ENCODE measurements at places on chromosomes 3 and 15.

DNA sequence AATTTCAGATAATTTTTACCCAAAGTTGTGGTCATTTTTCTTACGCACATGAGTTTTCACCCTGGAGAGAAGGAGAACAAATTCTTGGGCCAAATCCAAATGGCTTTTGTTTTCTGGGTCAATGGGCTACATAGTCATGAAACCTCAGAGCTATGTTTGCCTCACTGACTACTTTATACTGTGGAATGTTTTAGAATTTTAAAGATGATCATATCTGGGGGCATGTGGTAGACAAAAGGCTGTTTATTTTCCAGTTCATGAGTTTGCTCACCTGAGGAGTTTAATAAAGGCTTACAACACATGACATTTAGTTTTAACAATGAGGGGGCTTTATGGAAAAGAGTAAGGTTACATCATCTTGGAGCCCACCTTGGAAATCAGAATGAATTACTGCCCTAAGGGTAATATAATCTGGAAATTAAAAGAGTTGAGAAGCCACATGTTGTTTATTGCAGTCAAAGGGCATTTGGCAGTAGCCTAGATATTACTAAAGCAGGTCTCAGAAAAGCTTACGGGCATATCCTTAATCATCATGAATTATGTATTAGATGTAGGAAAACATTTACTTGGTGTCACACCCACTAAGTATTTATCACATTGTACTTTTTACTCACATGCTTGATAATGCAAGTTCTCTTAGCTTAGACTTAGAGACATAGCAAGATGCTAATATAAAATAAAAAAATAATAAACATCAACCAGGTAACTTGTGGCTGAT lies 466.1 kb downstream of the EDEM1 start:
- DNase-seq: no peak

GRCh38 chr15:74992619-74993018 lies 2.7 kb upstream of the SCAMP5 start:
- no peak for DNase-seq

GRCh38 chr3:123337948-123338619 lies 110.8 kb downstream of the ADCY5 start:
- DNase-seq: no peak

DNA sequence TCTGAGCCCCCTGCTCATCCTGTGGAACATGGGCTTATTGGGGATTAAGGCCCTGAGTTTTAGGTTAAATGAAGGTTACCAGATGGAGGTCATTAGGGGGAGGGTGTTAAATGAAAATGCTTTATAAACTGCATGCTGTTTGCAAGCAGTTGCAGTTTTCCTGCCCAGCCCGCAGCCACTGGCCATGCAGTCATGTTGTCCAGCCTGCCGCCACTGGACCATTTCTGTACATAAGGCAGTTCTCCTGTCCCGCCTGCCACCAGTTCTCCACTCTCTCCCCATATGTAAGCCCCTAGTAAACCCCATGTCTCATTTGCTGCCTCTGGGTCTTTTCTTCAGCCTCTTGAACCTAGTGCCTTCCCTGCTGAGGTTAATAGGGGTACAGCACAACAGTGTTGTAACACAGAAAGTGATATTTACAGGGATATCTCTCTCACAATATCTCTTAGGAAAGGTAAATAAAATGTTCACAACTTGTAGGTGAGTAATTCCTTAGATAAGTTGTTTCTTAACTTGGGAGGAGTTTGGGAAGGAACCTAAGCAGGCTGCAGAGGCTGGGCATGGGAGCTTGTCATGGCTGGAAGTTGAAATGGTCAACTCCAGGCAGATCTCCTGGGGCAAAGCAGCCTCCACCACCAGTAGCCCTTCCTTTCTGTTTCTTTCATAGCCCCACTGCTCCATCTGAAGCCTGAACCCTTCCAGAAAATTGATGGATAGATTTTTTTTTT lies 148.2 kb downstream of the CMSS1 start:
- DNase-seq: no peak

DNA sequence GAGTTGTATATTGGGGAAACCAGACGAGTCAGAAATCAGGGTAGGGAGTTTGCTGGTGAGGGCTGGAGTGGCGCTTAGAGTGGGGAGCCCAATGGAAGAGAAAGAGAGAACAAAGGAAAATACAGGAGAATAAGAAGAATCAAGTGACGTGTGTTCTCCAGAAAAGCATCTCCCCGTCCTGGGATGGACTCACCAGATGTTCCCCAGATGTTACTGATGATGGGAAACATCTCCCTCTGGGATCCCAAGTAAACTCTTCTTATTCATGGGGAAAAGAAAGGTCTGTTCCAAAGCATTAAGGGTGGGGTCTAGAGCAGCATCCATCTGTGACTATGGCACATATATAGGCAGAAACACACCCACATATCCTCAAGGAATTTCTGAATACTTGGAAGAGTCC lies 3.0 kb upstream of the CSRNP1 start:
- peak; percentile 91 for DNase-seq

DNA sequence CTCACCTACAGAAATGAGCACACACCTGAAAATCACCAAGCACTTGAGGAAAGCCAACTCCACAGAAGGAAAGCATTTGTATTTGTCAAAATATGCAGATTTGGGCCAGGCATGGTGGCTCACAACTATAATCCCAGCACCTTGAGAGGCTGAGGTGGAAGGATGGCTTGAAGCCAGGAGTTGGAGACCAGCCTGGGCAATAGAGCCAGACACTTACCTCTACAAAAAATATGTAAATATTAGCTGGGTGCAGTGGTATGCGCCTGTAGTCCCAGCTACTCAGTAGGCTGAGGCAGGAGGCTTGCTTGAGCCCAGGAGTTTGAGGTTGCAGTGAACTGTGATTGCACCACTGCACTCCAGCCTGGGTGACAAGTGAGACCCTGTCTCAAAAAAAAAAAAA lies 12.3 kb downstream of the RLBP1 start:
- DNase-seq: no peak

GRCh38 chr3:155326901-155327300 lies 33.4 kb upstream of the STRIT1 start:
- no peak for DNase-seq

- DNase-seq: no peak
These were observed 241.4 kb downstream of the PTPRG start for GRCh38 chr3:61802772-61803171.

GRCh38 chr3:10474847-10475246 lies 30.5 kb downstream of the ATP2B2 start:
- no peak for DNase-seq

DNA sequence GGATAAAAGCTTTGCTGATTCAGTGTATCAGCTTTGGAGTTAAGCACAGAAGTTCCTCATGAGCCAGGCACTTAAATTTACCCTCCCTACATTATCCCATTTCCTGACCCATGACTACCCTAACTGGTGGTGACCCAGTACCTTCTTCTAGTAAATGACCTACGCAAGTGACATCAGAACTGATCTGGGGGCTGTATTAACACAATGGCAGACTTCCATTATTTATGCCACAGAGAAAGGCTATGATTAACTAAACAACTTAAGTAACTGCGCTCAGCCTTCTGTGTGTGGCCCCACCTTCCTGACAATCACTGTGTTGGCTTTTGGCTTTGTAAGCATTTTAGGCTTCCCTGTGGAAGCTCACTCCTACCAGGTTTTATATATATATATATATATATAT lies 1.9 kb downstream of the MB21D2 start:
- DNase-seq: peak; percentile 39

DNA sequence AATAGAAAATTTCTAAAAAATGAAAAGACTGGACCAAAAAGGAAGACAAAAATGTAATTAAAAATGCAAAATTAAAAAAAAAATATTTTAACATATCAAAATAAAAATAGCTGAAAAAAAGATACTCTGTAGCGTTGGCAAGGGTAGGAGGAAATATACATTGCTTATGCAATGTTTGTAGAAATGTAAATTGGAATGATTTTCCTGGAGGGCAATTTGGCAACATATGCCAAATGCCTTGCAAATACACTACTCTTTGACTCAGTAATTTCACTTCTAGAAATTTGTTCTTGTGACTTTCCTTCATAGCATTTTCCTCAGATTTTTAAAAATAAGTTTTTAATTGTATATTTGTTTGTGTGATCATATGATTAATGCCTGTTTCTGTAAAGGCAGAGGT lies 296.6 kb downstream of the ZNF621 start:
- no peak for DNase-seq

- DNase-seq: peak; percentile 54
These were observed 18.1 kb downstream of the ARRDC4 start for GRCh38 chr15:97978401-97979139.

- peak; percentile 43 for DNase-seq
These were observed 54.1 kb downstream of the LEO1 start for GRCh38 chr15:51917493-51917892.

DNA sequence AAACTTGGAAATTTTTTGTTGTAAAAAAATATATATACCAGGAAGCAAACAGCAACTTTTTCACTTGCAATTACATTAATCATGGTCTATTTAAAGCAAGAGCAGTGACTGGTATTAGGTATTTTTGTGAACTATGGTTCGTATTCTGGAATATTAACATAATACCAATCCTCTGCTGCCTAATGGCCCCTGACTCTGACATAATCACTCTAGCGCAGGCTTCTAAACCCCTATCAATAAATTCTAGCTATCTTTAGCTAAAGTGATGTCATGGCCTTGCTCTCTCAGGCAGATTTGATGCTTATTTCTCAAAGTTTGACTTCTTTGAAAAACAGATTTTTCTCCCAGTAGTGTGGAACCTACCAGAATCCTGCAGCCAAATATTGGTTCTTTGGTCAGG lies 808.3 kb downstream of the VGLL3 start:
- DNase-seq: no peak

DNA sequence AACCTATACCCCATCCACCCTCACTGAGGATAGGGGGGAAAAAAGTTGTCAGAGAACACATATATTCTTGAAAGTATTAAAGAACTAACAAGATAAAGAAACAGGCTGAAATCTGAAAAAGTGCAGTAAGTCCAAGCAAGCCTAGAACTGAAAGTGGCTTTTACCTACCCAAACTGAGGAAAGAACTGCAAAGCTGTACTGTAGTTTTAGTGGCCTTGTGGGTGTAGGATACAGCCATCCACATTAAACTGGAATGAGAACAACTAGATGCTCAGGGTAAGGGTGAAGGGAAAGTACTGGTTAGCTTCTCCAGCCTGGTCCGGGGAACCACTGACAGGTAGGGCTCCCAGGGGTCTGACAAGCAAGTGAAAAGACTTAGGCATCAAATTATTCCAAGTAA lies 10.1 kb downstream of the UBP1 start:
- DNase-seq: no peak

DNA sequence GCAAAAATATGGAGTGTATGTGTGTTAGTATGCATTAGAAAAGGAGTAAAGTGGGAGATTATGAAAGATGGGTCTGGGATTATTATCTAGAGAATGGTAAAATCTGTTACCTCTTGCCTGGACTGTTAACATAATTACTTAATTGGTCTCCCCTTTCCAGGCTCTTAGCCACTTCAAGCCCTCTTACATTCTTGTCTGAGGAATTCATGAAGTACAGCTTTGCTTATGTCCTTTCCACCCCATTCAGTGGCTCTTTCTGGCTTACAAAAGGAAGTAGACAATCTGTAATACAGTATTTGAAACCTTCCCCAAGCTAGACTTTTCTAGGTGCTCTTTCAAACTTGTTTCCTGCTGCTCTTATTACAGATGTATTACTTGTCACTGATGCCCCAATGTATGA lies 129.8 kb downstream of the MBNL1 start:
- DNase-seq: no peak

- no peak for DNase-seq
These were observed 63.5 kb upstream of the FSIP1 start for GRCh38 chr15:39846108-39846507.

DNA sequence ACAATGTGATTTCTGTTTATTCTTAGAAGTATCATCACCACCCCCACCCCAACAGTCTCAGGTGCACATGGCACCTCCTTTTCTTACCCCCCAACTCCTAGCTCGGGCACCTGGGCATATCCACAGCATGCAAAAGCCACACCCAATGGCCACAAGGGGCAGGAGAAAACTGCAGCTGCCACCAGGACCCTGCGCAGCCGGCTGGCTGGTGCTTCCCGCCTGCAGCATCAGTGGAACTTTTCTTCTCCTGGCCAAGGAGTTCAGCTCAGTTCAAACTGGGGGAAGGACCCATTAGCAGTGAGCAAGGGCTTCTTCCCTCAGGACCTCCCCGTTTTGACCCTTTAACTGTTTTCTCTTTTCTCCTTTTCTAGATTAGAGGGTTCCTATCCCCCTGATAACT lies 44.8 kb downstream of the TM4SF18 start:
- no peak for DNase-seq

GRCh38 chr15:49946681-49947080 lies 172.4 kb downstream of the ATP8B4 start:
- no peak for DNase-seq

- no peak for DNase-seq
These were observed 157.9 kb upstream of the SLC2A2 start for GRCh38 chr3:171184372-171184771.

DNA sequence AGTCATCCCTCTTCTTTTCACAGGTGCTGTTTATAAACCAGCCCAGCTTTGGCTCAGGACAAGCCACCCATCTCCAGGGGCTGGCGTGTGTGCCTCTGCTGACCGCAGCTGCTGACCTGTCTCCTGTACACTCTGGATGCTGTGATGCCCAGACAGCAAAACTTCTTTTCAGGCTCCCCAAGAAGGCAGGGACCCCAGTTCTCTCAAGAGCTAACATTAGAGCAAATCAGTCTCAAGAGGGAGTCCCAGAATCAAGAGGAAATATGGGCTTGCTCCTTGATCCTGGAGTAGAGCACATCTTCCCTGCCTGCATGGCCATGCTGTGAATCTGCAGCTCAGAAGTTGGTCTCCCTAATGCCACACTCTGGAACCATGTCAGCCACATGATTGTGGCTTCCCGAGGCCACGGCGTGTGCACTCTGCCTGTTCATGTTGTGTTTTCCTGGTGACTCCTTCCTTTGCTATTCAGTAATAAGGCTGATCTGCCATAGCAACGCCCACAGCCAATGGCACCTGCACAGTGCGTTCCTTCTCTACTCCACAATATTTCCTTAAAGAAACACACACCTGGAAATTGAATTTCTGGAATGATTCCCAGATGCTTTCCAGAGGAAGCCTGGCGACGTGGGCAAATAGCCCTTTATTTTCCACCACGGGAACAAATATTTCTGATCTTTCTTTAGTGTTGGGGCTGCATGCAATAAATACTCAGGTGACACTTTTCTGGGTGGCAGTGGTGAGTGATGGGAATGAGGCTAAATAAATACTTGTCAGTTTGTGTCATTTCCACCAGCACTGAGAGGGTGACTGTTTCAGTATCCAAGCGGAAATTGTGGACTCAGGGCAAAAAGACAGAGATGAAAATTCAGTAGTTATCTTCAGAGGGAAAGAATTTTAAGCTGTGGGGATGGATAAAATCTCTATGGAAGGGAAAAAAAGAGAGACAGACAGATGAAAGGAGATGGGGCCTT lies 21.9 kb upstream of the THSD4 start:
- DNase-seq: peak; percentile 71

DNA sequence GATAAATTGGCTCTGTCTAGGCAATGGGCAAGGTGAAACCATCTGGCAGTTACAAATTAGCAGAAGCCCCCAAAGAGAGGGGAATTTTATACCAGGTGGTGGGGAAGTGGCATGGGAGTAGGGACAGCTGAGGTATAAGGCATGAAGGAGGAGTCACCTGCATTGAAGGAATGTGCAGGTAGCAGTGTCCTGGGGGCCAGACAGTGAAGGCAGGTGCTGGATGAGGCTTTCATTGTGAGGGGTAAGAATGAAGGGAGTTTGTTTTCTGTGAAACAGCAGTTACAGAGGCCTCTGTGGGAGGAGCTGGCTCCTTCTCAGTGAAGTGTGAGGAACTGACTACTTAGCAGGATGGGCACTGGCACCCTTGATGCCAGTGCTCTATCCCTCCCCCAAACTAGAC lies 19.1 kb upstream of the PXYLP1 start:
- no peak for DNase-seq

- DNase-seq: no peak
These were observed 29.1 kb downstream of the SLC6A6 start for GRCh38 chr3:14431452-14431916.
